KG1 (cell line): ENCODE measurements at places on chromosomes 16 and 17.

DNA sequence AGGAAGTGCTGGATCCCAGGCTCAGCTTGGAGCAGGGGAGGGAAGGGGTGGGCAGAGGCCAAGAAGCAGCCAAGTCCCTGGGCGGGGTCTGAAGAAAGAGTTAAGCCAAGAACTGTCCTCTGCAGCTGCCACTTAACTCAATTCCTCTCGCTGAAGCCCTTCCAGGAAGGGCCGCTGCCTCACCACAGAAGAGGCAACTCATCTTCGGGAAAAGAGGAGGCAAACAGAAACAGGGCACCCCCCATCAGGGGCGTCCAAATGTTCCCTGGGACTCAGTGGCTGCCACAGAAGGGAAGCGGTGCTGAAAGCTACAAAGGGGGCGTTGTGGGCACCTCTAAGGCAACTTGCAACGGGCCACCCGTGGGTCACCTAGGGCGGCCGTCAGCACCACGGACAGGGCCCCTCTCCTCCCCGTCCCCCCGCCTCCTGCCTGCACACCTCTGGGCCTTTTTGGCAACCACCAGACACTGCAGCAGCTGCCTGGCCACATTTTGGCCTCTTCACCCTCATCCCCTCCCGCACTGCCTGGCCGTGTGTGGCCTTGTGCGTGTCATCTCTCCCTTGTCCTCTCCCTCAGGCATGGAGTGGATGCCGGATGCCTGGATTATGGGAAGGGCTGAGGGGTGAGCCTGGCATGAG, 2.5 kb downstream of the TLCD3B start:
- DNase-seq = no peak

- no peak for DNase-seq
Observed at GRCh38 chr17:42061646-42062487, 11.5 kb upstream of the C17orf113 start.

- DNase-seq = no peak
Observed at GRCh38 chr17:72529386-72529785, 408.6 kb downstream of the SOX9 start.

DNA sequence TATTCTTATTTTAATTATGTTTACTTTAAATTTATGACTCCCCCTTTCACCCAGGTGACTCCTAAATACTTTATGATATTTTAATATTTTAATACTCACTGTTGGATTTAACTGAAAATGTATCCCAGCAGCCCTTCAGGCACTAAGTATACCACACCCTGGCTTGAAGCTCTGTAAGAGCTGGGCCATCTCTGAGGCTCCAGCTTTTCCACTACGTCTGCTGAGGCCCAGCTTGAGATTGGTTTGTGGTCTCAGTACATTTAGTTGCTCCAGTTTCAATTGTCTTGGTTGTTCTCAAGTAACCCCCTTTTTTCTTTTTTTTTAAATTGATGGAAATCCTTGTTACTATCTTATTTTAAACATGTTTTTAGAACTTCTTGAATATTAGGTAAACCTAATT, 27.0 kb upstream of the CAPNS2 start:
- no peak for DNase-seq

DNA sequence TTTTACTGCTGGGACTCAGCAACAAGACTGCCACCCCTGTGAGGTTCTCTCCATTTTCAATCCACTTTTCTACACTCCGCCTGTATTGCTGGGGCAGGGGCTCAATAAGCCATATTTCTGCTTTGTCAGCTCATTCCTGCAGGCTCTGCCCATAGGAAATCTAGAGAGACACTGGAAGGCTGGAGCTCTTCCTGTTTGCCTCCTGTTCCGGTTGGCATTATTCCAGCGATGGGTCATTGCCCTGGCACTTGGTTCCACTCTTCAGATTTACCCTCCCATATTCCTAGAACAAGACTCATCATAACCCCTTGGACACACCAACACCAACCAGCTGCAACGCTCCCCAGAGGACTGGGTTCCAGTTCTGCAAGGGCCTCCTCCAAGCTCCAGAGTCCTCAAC, 210.4 kb downstream of the CA10 start:
- DNase-seq = no peak

DNA sequence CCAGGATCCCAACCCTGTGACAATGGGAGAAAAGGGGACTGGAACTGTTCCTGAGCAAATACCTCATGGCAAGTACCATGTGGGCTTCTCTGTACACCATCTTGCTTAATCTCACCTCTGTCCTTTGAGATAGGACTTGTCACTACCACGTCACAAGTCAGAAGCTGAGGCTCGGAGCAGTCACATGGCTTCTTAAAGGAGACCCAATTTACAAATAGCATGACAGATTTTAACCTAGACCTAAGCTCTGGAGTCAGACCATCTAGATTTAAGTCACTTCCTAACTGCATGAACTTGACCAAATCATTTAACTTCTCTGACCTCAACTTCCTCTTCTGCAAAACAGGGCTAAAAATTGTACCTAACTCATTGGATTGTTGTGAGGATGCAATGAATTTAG, 36.0 kb upstream of the CCL1 start:
- DNase-seq = no peak

DNA sequence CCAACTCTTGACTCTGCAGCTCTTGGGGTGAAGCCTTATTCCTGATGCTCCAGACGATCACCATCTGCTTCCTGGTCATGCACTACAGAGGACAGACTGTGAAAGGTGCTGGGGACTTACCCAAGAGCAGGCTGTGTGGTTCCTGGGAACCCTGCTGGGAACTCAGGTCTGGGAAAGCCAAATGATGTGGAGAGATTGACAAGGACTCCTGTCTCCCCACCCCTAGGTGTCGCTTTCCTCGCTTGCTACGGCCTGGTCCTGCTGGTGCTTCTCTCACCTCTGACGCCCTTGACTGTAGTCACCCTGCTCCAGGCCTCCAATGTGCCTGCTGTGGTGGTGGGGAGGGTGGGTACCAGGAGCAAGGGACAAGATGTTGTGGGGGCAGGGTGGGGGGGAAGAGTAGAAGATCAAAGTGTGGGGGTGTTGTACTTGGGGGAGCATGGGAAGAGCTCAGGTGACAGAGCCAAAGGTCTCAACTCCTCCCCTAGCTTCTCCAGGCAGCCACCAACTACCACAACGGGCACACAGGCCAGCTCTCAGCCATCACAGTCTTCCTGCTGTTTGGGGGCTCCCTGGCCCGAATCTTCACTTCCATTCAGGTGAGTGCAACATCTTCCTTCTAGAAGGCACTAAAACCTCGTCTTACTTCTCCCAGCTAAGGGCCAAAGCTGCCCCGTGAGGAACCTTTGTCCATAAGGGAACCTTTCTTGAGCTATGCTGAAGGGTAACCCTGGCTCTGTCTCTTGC, 3.0 kb downstream of the SOX15 start:
- no peak for DNase-seq

GRCh38 chr17:71482625-71483024, 638.2 kb upstream of the SOX9 start:
- DNase-seq = no peak

DNA sequence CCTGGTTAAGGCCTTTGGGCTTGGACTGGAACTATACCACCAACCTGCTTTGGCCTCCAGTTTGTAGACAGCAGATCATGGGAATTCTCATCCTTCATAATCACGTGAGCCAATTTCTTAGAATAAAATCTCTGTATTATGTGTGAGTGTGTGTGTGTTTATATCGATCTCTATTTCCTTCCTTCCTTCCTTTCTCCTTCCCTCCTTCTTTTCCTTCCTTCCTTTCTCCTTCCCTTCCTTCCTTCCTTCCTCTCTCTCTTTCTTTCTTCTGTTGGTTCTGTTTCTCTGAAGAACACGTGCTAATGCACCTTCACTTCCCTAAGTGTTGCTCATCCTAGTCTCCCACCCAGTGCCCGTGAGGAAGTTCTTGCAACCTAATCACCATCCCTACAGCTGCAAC, 35.5 kb upstream of the PHB1 start:
- DNase-seq = no peak

DNA sequence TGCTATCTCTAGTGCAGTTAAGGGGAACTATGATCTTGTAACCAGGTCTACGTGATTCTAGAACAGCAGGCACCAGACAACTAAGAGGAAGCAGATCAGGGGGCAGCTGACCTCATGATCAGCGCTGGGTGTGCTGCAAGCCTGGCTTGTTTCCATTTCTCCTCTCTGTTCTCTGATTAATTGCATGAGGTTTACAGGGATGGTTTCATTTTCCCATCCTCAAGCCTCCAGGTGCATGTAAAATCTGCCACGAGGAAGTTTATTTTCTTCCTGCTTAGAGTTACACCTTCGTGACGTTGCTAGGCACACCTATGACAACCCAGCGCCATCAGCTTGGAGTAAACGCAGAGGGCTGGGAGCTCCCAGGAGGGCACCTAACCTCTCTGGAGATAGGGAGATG, 4.3 kb upstream of the NUPR1 start:
- DNase-seq = no peak

DNA sequence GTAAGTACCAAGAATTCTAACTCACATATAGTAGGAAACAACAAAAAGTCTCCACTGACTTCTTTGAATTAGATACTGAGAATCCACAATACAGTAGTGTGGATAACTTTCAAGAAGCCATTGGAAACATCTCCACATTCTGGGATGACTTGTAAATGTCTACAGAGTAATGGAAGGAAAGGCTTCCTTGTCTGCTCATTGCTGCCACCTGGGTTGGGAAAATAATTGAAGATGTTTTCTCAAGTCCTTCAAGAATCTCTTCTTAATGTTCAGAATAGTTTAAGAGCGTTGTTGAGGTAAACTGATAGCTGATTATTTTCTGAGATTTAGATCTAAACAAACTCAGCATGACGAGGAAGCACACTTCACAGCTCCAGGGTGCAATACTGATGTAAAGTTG, 14.0 kb downstream of the CPSF4L start:
- DNase-seq = no peak
